ENCODE measurements at places on chromosomes 7 and 10.

DNA sequence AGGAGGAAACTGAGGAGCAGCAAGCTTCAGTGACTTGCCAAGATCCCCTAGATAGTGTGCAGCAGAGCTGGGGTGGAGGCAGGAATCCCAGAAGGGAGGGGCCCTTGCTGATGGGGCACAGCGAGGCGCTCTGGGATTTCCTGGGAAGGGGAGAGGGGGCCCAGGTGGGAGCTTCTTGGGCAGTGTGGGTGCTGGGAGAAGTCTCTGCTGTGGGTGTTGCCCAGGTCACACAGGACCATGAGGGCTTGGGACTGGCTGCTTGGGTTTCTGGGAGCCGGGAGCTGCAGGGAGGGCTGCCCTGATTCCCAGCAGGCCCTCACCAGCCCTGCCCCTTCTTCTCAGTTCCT is 55.2 kb downstream of the TSPAN15 start:
- DNase-seq, result no peak

GRCh38 chr10:67807855-67808456 is 30.0 kb downstream of the DNAJC12 start:
- no peak for DNase-seq

DNA sequence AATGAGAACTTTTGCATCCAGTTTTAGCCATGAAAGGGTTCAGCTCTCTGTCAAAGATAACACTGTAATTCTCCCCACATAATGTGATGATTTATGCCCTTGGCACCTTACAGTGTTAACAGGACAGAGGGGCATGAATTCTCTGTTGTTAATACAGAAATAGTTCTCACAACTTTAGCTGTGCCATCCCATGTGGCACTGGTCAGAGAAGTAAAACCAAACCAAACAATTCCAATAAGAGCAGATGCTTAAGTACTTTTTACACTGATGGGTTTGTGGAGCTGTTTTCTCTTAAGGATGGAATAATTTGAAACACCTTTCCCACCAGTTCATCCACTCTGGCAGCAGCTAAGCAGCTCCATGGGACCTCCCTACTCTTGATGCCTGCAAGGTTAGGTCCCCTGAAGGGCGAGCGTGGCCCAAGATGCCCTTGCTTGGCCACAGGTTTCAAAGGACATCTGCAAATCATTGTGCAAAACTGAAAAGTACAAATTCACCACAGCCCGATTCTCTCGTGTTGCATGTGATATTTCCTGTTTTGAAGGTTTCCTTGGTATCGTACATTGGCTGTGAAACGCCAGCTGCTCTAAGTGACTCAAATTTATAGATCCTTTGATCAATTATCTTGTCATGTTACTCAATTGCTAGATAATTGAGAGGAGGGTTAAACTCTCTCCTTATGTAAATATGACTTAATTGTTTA is 82.5 kb upstream of the CREB5 start:
- no peak for DNase-seq

DNA sequence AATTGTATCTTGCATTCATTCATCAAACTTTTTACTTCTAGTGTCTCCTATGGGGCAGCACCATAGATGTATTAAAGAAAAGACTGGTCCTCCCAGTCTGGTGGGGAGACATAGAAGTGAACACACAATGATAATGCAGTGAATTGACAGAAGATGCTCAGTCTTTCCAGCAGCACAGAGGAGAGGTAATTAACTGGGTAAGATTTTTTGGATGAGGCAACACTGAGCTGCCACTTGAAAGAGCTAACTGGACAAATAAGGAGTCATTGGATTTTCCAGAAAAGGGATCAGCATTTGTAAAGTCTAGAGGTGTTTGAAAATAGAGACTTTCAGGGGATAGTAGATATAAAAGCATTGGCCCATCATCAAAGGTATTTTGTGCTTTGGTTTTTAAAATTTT is 7.2 kb upstream of the ITPRIP start:
- no peak for DNase-seq
